ENCODE measurements at places on chromosomes 1 and 21. TPM values are rescaled to one million over a fixed set of nuclear protein-coding genes. Genes with fewer than 3 reads are reported as not detected.

DNA sequence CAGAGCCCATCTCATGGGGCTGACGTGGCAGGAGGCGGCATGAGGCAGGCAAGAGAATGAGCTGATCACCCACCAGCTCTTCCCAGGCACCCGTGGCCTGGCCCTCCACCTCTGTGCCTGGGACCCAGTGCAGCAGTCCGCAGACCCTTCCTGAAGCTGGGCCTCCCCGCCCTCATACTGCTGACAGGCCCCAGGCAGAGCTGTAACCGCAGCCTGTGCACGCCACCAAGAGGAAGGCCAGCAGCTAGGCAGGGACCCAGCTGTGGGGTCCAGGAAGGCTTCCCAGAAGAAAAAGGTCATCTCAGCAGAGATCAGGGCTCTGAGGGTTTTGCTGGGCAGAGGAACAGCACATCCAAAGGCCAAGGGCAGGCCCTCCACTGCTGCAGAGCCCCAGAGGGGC lies 9.8 kb upstream of the MTFR1L start:
- H3K36me3 ChIP-seq, result peaks cover 36% of the 10 kb centered on the region
- H3K4me1 ChIP-seq, result peaks cover 13% of the 10 kb centered on the region
- no peak for DNase-seq
- H3K27ac ChIP-seq, result no peak overlapping the region
- no peak overlapping the region for H3K4me3 ChIP-seq

Gene RNU1-2
- 4,982 TPM for total RNA-seq

Gene PTBP2
- total RNA-seq, result 32.6 TPM

Gene SELENON
- 25.7 TPM for total RNA-seq

- no peak overlapping the region for H3K27ac ChIP-seq
- no peaks in the 10 kb centered on the region for H3K27me3 ChIP-seq
- no peaks in the 10 kb centered on the region for H3K4me1 ChIP-seq
- no peaks in the 10 kb centered on the region for H3K36me3 ChIP-seq
- no peak for DNase-seq
- no peak overlapping the region for H3K4me3 ChIP-seq
Measured at GRCh38 chr1:207579436-207579799, 65.5 kb upstream of the CR1L start.

GRCh38 chr1:64502931-64503330 lies 33.0 kb downstream of the CACHD1 start:
- H3K4me1 ChIP-seq, result peaks cover 12% of the 10 kb centered on the region
- no peak overlapping the region for H3K27ac ChIP-seq
- H3K27me3 ChIP-seq, result peaks cover 4% of the 10 kb centered on the region

- DNase-seq, result no peak
- no peaks in the 10 kb centered on the region for H3K27me3 ChIP-seq
- no peaks in the 10 kb centered on the region for H3K36me3 ChIP-seq
- H3K4me3 ChIP-seq, result no peak overlapping the region
- no peak overlapping the region for H3K27ac ChIP-seq
- no peaks in the 10 kb centered on the region for H3K4me1 ChIP-seq
Measured at GRCh38 chr1:96487971-96488370, 233.6 kb upstream of the PTBP2 start.

- DNase-seq, result no peak
- H3K4me1 ChIP-seq, result peaks cover 82% of the 10 kb centered on the region
- H3K27ac ChIP-seq, result peak overlapping the region; percentile 22
- no peaks in the 10 kb centered on the region for H3K27me3 ChIP-seq
Measured at GRCh38 chr1:111505641-111506119, 2.2 kb upstream of the ADORA3 start.

Gene UBL4B
- not detected for total RNA-seq

Gene CASQ1
- not detected for total RNA-seq

Gene PLA2G2A
- total RNA-seq, result not detected

- H3K4me1 ChIP-seq, result peaks cover 40% of the 10 kb centered on the region
- no peaks in the 10 kb centered on the region for H3K27me3 ChIP-seq
- H3K27ac ChIP-seq, result peak overlapping the region; percentile 23
- peaks cover 9% of the 10 kb centered on the region for H3K36me3 ChIP-seq
- peak overlapping the region; percentile 74 for H3K4me3 ChIP-seq
- DNase-seq, result no peak
Measured at GRCh38 chr1:225883616-225884265, 1.6 kb upstream of the TMEM63A start.

DNA sequence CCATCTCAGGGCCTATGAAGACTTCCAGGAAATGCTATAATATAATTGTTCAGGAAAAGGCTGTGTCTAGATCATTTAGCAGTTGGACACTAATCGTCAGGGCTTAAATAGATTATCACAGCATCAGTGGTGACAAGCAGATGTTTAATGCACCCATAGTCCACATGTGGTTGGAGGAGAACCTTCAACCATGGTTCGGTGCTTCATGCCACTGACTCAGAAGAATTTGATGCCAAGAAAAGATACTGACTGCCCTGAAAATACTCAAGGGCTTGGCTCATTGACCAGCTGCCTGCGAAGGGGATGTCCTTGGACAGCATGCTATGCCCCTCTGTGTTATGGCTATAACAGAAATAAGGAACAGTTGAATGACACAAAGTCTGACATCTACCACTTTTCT lies 175.7 kb downstream of the HHIPL2 start:
- H3K27me3 ChIP-seq, result no peaks in the 10 kb centered on the region
- DNase-seq, result no peak

Gene GSTM1
- total RNA-seq, result 36.2 TPM

Gene FNDC10
- 1.3 TPM for total RNA-seq

GRCh38 chr1:150322310-150322709 lies 977 bp downstream of the PRPF3 start:
- H3K27me3 ChIP-seq, result no peaks in the 10 kb centered on the region
- DNase-seq, result peak; percentile 10
- H3K27ac ChIP-seq, result no peak overlapping the region

DNA sequence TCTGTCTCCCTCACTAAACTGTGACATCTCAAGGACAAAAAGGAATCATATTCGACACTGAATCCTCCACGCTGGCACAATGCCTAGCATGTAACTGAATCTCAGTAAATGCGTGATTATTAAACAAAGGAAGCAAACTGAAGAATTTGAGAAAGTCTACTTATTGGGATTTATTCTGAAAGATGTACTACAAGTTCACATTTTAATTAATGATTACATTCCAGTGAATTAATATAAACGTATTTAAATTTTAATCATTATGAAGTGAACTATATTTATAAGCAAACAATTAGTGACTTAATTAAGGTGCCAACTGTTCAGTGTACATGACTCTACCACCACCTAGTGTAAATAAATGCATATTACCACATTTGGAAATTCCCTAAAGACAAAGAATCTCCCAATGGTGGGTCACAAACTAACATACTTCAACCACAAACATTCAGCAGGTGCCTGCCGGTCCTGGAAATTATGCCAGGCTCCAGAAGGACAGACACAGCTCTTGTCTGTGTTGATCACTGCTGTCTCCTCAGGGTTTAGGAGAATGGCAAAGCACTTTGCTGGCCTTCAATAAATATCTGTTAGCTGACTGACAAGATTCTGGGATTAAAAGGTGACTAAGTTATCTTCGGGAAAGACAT lies 56.3 kb downstream of the SMYD3 start:
- H3K27ac ChIP-seq, result no peak overlapping the region
- no peaks in the 10 kb centered on the region for H3K36me3 ChIP-seq
- H3K27me3 ChIP-seq, result no peaks in the 10 kb centered on the region
- H3K4me3 ChIP-seq, result no peak overlapping the region
- H3K4me1 ChIP-seq, result no peaks in the 10 kb centered on the region

GRCh38 chr1:107480548-107481415 lies 339.9 kb downstream of the NTNG1 start:
- H3K27ac ChIP-seq, result no peak overlapping the region
- no peaks in the 10 kb centered on the region for H3K4me1 ChIP-seq
- H3K4me3 ChIP-seq, result no peak overlapping the region
- H3K27me3 ChIP-seq, result peaks cover 17% of the 10 kb centered on the region
- no peak for DNase-seq

DNA sequence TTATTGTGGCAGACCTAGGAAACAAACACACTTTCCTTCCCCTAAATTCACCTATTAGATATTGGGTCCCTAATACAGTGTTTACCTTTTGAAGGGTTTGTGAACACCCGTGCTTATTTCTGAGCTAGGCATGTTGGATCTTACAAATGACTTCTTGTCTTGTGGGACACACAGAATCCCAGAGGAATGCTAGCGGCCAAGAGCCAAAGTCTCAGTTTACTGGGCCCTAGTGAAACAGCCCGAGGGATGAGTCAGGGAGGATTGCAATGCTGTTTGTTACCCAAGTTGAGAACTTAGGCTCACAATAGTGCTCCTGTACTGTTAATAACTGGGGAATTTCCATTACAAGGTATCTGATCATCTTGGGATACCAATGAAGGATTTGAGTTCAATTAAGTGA lies 100.1 kb upstream of the AKT3 start:
- H3K27ac ChIP-seq, result no peak overlapping the region
- DNase-seq, result no peak
- H3K4me1 ChIP-seq, result no peaks in the 10 kb centered on the region
- no peaks in the 10 kb centered on the region for H3K36me3 ChIP-seq
- H3K4me3 ChIP-seq, result no peak overlapping the region
- H3K27me3 ChIP-seq, result no peaks in the 10 kb centered on the region

GRCh38 chr1:100482167-100482566 lies 55.8 kb upstream of the GPR88 start:
- no peak for DNase-seq
- H3K36me3 ChIP-seq, result peaks cover 88% of the 10 kb centered on the region
- no peak overlapping the region for H3K27ac ChIP-seq
- no peak overlapping the region for H3K4me3 ChIP-seq
- H3K27me3 ChIP-seq, result no peaks in the 10 kb centered on the region
- H3K4me1 ChIP-seq, result no peaks in the 10 kb centered on the region

Gene KRTAP13-2
- total RNA-seq, result not detected

GRCh38 chr1:13823936-13824335 lies 123.9 kb downstream of the PRDM2 start:
- H3K4me1 ChIP-seq, result peaks cover 4% of the 10 kb centered on the region
- H3K27me3 ChIP-seq, result no peaks in the 10 kb centered on the region
- no peak overlapping the region for H3K27ac ChIP-seq
- H3K4me3 ChIP-seq, result no peak overlapping the region

Gene LCE3D
- total RNA-seq, result not detected

- peak overlapping the region; percentile 64 for H3K27ac ChIP-seq
- H3K4me3 ChIP-seq, result peak overlapping the region; percentile 10
- H3K4me1 ChIP-seq, result peaks cover 48% of the 10 kb centered on the region
- H3K36me3 ChIP-seq, result peaks cover 94% of the 10 kb centered on the region
Measured at GRCh38 chr1:225866061-225866837, 15.9 kb downstream of the TMEM63A start.

DNA sequence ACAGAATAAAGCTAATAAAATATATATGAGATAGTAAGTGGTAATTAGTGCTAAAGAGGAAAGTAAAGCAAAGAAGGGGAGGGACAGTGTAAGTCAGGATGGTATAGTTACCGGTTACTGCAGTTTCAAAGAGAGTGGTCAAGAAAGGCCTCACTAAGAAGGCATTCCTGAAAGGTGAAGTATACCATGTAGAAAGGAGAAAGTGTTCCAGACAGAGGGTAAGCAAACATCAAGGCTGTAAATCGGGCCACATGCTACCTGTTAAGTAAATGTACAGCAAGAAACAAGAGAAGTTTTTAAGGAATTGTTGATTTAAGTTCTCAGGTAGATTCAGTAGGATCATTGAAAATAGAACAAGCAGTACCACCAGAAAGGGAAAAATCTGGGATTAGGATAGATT lies 9.7 kb downstream of the DESI2 start:
- H3K4me3 ChIP-seq, result no peak overlapping the region
- H3K27ac ChIP-seq, result no peak overlapping the region
- DNase-seq, result no peak
- H3K36me3 ChIP-seq, result peaks cover 10% of the 10 kb centered on the region

GRCh38 chr1:57844382-57844980 lies 420.6 kb upstream of the DAB1 start:
- no peak overlapping the region for H3K27ac ChIP-seq
- H3K4me1 ChIP-seq, result no peaks in the 10 kb centered on the region
- H3K36me3 ChIP-seq, result no peaks in the 10 kb centered on the region
- H3K4me3 ChIP-seq, result no peak overlapping the region

GRCh38 chr21:40074710-40075109 lies 207.5 kb downstream of the PCP4 start:
- H3K4me3 ChIP-seq, result no peak overlapping the region
- H3K27me3 ChIP-seq, result no peaks in the 10 kb centered on the region
- H3K4me1 ChIP-seq, result no peaks in the 10 kb centered on the region
- no peaks in the 10 kb centered on the region for H3K36me3 ChIP-seq
- H3K27ac ChIP-seq, result no peak overlapping the region

Gene CAPN8
- 0.27 TPM for total RNA-seq

DNA sequence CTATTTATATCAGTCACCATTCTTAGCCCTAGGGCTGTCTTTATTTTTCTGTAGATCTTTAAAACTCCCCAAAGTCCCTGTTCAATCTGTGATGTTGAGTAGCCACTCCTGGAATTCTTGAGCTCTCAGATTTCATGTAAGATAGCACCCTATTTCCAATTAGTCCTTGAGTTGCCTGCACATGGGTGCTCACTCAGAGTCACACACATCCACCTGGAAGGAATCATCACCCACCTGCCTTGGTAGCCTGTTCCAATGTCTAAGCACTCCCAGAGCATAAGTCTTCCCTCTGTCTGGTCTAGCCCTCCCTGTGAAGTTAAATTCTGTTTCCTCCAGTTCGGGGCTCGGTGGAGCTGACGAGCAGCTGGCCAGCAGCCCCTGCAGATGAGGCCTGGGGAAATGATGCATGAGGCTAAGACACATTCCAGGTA lies 14.7 kb upstream of the ATF3 start:
- no peak overlapping the region for H3K4me3 ChIP-seq
- H3K36me3 ChIP-seq, result no peaks in the 10 kb centered on the region
- no peak for DNase-seq
- H3K27me3 ChIP-seq, result peaks cover 5% of the 10 kb centered on the region

- no peak for DNase-seq
- H3K27ac ChIP-seq, result no peak overlapping the region
- no peaks in the 10 kb centered on the region for H3K36me3 ChIP-seq
- no peaks in the 10 kb centered on the region for H3K4me1 ChIP-seq
Measured at GRCh38 chr21:38621132-38621531, 122.9 kb upstream of the ERG start.

Gene AGPAT3
- 40.8 TPM for total RNA-seq

Gene ATP1A4
- total RNA-seq, result 0.22 TPM

DNA sequence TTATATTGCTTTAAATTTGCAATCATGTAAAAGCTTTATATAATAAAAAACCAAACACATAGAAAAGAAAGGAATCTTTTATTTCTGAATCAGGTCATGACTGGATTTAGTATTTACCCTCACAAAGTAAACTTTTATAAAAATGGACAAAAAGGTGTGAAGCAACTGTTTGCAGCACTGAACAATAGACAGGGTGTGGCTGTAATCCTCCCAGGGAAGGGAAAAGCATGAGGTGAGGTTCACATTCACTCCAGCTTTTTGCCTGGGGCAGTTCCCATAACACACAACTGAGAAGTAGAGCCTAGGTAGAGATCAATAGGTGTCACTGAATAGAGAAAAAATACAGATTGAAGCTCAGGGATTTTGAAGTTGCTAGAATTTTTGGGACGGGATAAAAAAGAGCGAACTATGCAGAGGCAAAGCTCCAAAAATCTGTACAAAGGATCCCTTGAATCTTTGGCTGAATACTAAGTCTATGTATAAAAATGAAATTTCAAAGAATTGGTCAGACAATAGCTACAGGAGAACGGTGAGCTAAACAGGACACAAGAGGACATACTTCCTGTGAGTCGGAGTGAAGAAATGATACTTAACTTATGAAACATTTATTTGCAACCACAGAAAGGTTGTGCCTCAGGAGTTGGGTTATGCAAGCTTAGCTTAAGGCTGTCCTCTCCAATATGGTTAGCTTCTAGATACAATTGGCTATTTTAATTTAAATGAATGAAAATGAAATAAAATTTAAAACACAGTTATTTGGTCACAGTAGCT lies 162.0 kb upstream of the ZP4 start:
- no peaks in the 10 kb centered on the region for H3K4me1 ChIP-seq
- H3K4me3 ChIP-seq, result no peak overlapping the region
- H3K27me3 ChIP-seq, result no peaks in the 10 kb centered on the region
- no peak for DNase-seq
- H3K27ac ChIP-seq, result no peak overlapping the region

Measured in CD4-positive, alpha-beta T cell (primary cell).